ENCODE measurements at places on chromosomes 7 and 10.

GRCh38 chr10:50497758-50498157, 126.0 kb downstream of the SGMS1 start:
- DNase-seq: peak; percentile 48

DNA sequence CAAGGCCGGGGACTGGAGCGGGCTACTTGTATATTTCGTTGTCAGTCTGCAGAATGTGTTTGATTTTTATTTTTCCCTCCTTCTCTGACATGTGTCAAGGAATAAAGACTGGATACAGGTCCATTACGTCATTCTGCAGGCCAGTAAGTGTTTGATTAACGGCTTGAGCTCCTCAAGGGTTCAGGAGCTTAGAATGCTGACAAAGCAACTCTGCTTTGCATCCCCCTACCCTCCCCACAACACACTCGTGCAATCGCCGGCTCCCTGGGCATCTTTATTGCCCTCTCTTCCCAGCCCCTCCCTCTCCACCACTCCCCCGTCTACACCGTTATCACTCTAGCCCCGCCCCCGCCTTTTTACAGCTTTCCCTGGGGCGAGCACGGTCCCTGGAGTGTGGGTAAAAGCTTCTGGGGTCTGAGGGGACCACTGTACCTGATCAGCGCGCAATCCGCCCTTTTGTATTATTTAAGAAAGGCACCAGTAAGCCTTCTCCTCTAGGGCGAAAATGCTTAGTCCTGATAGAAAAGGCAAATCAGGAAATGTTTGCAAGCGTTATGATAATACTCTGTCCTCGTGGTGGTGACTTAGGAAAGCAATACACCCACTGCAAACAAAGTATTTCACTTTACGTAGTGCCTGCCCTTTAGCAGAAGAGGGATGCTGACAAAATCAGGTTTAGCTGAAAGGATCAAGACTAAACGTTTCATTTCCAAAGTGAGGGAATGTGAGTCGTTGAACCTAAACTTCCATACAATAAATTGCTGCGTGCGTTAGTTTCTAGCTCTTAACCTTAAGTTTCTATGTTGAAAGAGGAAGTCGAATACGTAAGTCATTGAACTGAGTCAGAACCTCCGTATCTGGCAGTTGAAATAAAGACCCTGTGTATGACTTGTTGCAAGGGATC, 1.4 kb upstream of the CREB5 start:
- peak; percentile 20 for DNase-seq

- no peak for DNase-seq
These were observed 840.3 kb downstream of the CNTNAP2 start for GRCh38 chr7:146956853-146957252.

DNA sequence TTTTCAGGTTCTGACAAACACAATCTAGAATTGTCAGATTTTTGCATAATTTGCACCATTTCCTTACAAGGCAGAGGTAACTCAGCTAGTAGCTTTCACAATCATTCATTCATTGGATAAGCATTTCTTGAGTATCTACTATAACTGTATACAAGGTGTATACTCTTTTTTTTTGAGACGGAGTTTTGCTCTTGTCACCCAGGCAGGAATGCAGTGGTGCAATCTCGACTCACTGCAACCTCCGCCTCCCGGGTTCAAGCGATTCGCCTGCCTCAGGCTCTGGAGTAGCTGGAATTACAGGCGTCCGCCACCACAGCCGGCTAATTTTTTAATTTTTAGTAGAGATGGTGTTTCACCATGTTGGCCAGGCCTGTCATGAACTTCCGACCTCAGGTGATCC, 16.2 kb upstream of the EXOC6 start:
- DNase-seq: no peak

DNA sequence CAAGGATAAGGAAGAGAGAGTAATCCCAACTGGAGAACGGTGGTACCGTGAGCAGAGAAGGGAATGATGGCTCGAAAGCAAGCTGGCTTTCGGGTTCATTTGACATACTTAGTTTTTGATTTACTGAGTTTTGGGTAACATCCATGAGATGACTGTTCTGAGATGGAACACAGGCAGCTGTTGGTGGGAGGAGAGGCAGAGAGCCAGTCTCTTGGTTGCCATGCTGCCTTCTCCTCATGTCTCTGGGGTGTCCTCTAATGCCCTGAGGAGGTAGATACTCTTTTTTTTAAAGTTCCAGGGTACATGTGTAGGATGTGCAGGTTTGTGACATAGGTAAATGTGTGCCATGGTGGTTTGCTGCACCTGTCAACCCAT, 76.4 kb upstream of the NRP1 start:
- DNase-seq: no peak

GRCh38 chr7:35802649-35803048, 1.8 kb downstream of the SEPTIN7 start:
- no peak for DNase-seq

GRCh38 chr7:100489824-100490223, 6.1 kb downstream of the NYAP1 start:
- peak; percentile 81 for DNase-seq

- no peak for DNase-seq
These were observed 69.3 kb downstream of the HIPK2 start for GRCh38 chr7:139708541-139708940.

- peak; percentile 60 for DNase-seq
These were observed 35.2 kb upstream of the ASAH2 start for GRCh38 chr10:50286517-50286916.

- no peak for DNase-seq
These were observed 21.4 kb downstream of the TMEM273 start for GRCh38 chr10:49166484-49167400.

- DNase-seq: peak; percentile 32
These were observed 50.5 kb downstream of the TPST1 start for GRCh38 chr7:66255534-66256100.

DNA sequence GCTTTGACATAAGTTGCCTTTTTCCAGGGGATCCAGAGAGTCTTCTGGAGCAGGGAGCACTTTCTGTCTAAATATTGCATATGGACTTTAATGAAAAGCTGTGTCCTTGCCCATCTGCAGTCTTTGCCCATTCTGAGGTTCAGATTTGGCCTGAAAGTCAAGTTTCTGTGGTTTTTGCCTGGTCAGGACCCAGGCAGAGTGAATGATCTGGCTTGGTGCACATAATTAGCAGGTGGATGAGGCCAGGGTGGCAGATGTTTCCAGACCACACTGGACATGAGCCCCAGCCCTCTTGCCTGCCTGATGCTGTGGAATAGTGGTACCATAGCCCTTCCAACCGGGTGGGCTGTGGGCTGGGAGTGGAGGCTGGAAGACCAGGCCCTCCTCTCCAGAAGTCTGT, 11.0 kb downstream of the HECW1 start:
- DNase-seq: no peak

GRCh38 chr7:153034791-153035190, 275.2 kb downstream of the ACTR3B start:
- no peak for DNase-seq

DNA sequence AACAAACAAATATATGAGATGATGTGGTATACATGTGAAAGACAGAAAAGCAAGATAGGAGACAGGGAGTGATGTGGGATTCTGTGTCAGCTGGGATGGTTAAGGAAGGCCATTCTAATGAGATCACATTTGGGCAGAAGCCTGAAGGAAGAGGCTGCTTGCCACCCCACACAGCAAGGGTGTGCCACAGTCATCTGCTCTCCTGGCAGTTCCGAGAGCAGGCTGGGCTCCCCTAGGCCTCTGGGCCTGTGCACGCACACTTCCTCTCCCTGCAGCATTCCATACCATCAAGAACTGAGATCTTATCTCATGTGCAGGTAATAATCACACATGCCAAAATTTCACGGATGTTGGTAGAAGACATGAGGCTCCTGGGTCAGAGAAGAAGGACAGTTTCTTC, 43.1 kb downstream of the SYPL1 start:
- DNase-seq: peak; percentile 84

- no peak for DNase-seq
These were observed 86.4 kb downstream of the CDK6 start for GRCh38 chr7:92749832-92750446.

GRCh38 chr10:66714741-66715140, 211.1 kb upstream of the LRRTM3 start:
- DNase-seq: peak; percentile 28

DNA sequence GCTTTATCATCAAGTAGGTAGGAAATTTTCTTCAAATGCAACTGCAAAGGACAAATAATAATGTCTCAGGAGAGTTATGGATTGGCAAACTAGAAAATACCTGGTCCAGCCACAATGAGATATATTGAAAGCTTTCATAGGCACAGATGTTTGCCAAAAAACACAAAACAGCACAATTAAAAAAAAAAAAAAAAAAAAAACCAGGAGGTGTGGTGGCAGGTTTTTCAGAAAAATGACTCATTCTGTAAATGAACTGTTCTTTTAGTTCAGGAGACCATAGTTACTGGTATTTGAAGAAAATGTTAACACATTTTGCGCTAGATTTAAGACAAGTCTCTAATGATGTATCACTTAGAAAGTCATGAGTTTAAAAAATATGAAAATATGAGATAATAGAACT, 55.0 kb upstream of the JCAD start:
- no peak for DNase-seq

GRCh38 chr10:131088619-131089018, 222.9 kb downstream of the TCERG1L start:
- DNase-seq: no peak

DNA sequence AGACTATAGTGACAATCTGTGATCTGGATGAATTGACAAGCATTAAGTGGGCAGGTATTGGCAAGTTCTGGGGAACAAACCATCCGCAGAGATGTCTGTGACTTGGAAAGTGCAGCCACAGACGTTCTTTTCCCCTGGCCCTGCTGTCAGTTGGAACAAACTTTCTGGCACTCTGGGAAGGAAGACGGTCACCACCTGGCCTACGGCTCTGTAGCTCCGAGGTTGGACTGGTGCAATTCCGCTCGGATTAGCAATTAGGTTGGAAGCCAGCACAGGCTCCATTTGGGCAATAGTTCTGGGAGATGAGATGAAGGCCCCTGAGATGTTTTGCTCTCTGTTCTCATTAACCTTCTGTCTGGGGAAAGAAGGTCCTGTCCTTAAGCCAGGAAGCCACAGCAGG, 437.5 kb downstream of the CALN1 start:
- DNase-seq: no peak

DNA sequence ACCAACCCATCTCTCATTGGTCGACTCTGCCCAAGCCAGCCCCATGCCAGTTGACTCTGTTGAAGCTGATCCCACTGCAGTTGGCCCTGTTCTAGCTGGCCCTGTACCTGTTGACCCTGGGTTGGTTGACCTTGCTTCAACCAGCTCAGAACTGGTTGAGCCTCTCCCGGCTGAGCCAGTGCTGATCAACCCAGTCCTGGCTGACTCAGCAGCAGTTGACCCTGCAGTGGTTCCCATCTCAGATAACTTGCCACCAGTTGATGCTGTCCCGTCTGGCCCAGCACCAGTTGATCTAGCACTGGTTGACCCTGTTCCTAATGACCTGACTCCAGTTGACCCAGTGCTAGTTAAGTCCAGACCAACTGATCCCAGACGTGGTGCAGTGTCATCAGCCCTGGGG, 7.4 kb downstream of the PPRC1 start:
- no peak for DNase-seq

DNA sequence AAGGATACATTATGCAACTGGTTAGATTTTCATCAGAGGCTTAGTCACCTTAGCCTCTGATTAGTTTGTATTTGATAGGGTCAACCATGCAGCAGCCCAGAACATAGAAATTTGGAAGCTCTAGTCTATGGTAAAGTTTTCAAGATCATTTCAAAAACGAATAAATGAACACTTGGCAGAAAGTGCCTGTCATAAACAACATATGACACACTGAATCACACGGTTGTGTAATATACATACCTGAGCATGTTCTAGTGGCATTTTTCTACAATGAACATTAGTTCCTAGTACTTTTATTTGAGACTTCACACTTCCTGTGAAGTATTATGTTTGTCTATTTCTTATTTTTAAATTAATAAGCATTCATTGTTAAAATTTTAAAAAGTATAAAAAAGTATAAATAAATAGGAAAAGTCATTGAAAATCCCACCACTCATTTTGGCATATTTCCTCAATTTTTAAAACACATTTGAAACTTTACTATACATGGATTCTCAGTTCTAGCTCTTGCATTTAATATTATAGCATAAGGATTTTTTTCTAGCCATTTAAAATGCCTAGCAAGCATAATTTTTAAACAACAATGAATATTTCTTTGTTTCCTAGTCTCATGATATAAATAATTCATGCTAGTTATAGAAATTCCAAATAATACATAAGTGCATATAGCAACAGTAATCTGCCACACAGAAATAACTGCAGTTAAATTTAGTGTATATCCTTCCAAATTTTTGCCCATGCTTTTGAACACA, 25.7 kb upstream of the PRPS1L1 start:
- no peak for DNase-seq

DNA sequence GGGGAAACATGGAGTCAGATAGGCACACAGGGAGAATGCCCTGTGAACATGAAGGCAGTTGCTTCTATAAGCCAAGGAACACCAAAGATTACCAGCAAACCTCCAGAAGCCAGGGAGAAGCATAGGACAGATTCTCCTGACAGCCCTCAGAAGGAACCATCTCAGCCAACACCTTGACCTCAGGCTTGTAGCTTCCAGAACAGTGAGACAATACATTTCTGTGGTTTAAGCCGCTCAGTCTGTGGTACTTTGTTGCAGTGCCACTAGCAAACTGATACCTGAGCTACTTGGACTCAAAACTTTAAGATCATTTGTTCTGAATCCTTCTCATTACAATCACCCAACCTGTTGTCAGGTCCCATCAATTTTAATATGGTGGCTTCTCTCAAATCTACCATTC, 31.2 kb downstream of the ABLIM1 start:
- no peak for DNase-seq

DNA sequence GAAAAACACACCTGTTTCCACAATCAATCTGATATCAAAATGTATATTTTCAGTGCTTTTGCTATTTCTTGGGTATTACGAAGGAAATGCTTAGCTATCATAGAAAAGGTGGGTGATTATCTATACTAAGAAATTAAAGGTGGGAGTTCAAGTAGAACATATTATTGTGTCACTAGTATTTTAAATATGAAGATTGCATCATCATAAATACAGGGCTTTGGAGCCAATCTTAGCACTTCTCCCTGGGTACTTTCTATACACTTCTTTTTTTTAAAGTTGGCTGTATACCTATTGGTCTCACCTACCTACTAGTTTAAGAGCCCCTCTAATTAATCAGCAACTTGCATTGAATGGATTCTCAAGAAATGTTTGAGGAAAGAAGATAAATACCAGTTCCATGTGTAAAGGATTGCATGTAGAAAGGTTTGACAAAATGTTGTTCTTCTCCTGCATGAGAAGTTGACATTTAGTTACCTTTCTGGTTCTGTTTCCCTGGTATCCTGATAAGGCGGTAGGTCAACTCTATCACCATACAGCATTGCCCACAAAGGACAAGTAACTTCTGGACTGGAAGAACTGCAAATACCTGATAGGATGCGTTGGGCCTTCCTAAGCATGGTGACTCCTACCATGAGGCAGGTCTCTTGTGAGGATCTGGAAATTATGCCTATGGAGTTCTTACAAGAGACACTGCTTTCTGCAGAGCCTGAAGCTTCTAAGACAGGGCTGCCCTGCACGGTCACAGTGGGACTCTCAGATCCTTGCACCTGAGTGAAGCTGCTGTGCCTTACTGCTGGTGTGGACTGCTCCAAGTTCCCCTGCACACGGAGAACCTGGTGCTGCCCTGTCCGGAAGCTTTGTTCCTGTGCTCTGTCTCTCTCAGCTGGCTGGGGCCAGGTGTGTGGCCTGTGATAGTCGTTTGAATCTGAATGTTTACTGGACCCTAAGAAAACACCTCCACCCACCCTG, 32.1 kb upstream of the PDSS1 start:
- no peak for DNase-seq

GRCh38 chr10:96834120-96834519, 2.0 kb downstream of the LCOR start:
- DNase-seq: no peak

Data from GM03348 (cell line).